ENCODE measurements at places on chromosomes 16 and 17. TPM values are rescaled to one million over a fixed set of nuclear protein-coding genes. Genes with fewer than 3 reads are reported as not detected.
A peak's percentile ranks its signal among the peaks of the same experiment; 100 is the strongest.

MSLN gene
- 0.08 TPM for total RNA-seq

DNA sequence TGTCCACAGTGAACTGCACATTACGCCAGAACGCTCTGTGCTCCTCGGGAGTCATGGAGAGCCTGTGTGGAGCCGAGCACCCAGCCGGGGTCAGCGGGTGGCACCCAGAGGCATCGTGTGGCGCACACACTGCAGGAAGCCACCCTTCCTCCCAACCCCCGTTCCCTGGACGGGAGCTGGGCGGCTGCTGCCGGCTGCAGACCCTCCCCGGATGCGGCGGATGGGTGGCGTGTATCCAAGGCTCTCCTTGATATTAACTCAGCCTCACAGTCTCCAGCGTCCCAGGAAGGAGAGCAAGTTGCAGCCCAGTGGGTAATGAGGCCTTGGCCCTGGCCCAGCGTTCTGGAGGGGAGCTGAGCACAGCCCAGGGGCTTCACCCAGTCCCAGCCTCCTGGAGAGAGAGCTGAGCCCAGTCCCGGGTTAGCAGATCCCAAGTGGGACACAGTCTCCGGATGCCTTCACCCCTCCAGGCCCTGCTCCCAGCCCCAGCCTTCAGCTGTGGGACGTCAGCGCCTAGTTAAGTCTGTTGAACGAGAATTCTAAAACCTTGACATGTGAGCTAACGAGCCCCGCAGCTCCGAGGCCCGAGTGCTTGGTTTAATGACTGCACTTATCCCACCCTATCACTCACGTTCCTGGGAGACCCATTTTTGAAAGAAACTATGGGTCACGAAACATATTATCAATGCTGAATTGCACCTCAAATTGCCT, 86.6 kb downstream of the TBC1D16 start:
- no peak for DNase-seq

DNA sequence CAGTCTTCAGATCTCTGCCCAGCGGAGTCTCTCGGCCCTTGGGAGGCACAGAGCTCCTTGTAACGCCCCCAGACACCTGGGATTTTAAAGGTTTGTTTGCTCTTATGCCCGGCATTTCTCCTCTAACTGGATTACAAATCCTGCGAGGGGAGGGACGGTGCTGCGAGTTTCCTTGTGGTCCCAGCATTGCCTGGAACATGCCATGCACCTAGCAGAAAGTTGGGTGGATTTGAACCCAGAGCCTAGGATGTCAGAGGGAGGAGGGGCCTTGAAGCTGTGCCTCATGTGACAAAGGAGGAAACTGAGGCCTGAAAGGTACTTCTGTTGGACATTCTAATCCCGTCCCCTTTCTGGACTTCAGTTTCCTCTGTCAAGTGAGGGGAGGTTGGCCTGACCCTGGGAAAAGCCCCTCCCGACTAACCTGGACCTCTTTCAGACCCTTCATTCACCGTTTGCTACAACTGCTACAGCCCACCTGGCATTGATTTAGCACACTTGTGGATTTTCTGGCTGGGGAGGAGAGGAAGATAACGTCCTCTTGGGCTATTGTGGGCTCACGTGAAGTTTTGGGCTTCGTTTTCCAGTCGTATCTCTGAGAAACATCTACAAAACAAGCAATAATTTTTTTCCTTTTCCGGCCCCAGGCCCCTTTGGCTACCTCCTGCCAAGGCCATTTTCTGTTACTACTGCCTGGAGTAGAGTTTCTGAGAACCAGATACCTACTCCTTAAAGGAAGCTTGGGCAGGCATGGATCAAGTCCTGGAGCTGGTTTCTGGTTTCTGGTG, 30.9 kb downstream of the MRC2 start:
- no peak for DNase-seq

GRCh38 chr17:64356304-64356686, 34.4 kb downstream of the PECAM1 start:
- no peak for DNase-seq

GRCh38 chr16:66961065-66961744, at the start of gene CES3:
TSS of gene CES3 (plus strand) at chr16:66961266. CDS start at chr16:66961308, 42 bp downstream.
- DNase-seq = peak; percentile 54

Data from liver (tissue), 10 donors.